ENCODE measurements at places on chromosomes 13 and 19.
A peak's percentile ranks its signal among the peaks of the same experiment; 100 is the strongest.

- DNase-seq: no peak
Observed at GRCh38 chr13:29924482-29925350, 74.3 kb upstream of the UBL3 start.

DNA sequence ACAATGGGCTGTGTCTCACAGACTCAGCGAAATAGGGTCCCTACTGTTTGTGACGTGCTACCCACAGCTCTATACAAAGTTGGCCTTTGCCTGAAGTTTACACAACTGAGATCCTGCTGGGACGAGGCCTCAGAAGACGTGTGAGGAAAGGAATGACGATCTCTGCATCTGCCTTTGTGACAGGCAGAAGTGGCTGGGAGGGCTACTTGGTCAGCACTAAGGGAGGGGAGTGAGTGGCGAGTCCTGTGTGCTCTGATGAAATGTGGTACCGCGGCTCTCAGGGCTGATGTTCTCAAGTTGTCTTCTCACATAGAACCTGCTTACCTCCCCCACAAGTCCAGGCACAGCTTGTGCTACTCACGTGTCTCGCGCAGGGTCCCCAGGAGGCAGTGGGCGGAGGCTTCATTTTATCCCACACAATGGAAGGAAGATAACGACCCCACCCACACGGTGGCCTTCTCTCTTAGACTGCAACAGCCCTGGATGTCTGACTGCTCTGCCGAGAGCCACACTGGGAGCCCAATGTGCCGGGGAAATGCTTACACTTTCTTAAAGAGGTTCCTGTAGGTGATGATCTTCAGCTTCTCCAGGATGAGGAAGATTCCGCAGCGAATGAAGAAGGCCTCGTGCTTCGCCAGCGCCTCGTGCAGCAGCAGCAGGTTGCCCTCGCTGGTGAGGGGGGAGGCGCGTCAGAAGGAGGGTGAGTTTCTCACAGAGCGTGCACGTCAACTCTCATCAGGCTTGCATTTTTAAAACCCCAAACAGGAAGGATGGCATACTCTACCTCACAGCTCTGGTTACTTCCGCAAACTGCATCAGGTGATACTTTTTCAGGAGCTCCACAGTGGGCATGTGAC, 21.2 kb downstream of the PROZ start:
- DNase-seq: no peak

DNA sequence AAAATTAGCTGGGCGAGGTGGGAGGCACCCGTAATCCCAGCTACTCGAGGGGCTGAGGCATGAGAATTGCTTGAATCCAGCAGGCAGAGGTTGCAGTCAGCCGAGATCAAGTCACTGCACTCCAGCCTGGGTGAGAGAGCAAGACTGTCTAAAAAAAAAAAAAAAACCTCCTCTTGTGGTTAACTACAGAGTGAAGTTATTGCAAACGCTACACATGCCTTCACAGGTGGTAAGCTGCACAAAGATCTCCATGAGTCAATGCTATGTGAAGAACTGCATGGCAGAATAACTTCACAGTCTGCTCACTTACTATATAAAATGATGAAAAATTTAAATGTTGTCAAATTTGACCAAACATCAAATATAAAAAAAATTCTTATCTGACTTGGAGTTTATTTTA, 436.8 kb downstream of the FGF14 start:
- no peak for DNase-seq

- no peak for DNase-seq
Observed at GRCh38 chr13:48804821-48805601, 151.3 kb downstream of the CYSLTR2 start.

DNA sequence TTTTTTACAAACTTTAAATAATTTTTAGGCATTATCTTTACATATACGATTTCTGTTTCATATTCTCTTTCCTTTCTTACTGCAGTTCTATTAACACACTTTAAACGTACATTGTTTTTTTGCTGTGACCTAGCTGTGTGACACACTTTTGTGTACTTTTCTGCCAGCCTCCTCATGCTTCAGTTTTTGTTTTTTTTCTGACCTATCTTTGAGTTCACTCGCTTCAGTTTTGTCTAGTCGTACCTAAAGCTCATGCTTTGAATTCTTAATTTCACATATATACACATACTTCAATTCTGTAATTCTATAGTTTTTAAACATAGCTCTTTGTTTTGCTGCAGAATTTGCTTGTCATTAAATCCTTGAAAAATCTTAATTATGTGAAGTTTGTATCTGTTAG, 150.4 kb downstream of the PDS5B start:
- DNase-seq: no peak

DNA sequence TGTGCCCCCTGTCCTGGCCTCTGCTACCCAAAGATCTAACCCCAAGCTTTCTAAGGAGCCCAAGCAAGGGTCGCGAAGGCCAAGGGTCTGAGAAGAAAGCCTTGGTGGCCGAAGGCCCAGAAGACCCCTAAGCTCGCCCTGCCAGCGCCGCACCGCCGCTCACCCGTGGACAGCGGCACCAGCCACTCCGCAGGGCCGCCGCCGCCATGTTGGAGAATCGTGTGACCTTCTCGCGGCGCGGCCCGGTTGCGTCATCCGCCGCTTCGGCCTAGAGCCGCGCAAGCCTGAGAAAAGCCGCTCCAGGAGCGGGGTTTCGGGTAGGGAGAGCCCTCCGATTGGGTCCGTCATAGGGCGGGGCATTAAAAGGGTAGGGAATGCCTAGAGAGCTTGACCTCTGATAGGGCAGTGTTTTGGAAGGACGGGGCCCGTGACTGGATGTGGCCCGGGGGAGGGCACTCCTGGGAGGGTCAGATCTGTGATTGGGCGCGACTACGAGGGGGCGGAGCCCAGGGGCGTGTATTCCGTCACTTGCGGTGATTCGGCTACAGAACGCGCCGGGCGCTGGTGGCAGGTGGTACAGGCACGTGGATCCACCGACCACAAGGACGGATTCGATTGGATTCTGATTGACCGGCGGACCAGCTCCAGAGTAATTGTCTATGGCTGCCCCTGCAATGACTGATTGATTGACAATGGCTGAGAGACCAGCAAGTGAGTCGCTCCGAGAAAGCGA, at the start of gene TIMM44:
TIMM44 (minus strand) TSS at position 223 of the 733 bp plus-strand sequence; CDS start at position 208, 15 bp downstream.
- peak; percentile 100 for DNase-seq

DNA sequence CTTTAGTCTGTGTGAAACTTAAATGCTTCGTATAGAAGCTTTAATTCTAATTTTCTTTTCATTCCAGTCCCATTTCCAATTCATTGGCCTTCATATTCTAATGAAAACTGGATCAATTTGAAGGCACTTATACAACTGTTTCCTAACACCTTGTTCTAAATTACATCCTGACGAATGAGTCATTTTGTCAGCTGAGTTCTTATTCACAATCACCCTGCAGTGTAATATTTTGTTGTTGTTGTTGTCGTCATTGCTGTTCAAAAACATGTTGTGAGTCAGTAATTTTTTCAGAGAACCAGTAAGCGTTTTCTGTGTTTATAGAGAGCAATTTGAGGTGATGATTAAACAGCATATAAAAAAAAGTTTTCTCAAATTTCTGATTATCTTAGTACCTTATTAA, 290.0 kb downstream of the PCDH9 start:
- DNase-seq: no peak

- no peak for DNase-seq
Observed at GRCh38 chr13:103758222-103758621, 692.0 kb upstream of the SLC10A2 start.

DNA sequence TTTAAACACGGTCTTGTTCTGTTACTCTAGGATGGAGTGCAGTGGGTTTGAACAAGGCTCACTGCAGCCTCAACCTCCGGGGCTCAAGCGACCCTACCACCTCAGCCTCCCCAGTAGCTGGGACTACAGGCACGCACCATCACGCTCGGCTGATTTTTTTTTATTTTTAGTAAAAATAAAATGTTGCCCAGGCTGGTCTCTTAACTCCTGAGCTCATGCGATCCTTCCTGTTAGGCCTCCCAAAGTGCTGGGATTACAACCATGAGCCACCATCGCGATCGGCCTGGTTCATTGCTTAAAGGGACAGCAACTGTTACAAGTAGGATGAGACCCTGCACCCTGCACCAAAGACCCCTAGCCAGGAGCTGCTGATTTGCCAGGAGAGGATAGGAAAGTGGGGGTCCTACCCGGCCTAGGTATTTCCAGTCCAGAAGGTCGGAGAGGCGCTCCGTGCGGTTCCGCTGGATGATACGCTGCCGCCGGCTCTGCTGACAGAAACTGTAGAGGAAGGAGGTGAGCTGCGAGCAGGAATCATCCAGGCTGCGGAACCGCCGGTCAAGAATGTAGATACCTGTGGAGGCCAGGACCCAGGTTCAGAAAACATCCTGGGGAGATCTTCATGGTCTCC, 5.1 kb downstream of the FTL start:
- no peak for DNase-seq

- DNase-seq: no peak
Observed at GRCh38 chr13:58850161-58850560, 1218.6 kb downstream of the PCDH17 start.

- DNase-seq: no peak
Observed at GRCh38 chr19:4932711-4933110, 23.4 kb downstream of the UHRF1 start.

DNA sequence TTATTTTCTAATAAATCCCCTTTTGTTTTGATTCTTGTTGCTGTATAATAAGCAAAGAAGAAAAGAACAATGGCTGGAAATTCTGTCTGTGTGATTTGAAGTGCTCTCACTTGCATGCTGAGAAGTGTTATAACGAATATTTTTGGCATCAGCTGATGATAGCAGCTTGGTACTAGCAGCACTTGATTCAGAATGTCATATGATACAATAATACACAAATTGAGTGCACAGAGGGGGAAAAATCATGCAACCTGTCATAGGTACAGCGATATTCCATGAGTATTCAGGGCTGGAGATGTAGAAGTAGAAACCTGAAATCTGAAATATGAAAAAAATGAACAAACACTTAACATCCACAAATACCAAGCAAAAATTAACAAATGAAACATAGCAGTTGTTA, 108.1 kb downstream of the FGF14 start:
- DNase-seq: peak; percentile 47

DNA sequence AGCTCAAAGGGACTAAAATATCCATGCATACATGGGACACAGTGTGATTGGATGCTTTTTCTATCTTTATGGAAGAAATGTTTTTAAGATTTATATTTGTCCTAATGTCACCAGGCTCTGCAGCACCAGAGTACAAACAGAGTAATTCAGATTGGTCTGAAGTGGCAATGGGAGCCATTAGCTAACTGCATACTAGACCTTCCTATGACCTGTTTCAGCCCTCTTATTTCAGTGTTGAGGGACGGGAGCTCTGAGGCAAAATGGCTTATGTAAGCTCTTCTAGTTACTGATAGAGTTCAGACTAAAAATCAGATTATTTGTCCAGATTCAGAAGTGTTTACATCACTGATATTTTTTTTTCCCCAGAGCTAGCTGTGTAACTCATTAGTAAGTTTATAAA, 4.9 kb downstream of the SLAIN1 start:
- DNase-seq: no peak

GRCh38 chr13:107252428-107252827, 684.5 kb upstream of the ARGLU1 start:
- DNase-seq: no peak

DNA sequence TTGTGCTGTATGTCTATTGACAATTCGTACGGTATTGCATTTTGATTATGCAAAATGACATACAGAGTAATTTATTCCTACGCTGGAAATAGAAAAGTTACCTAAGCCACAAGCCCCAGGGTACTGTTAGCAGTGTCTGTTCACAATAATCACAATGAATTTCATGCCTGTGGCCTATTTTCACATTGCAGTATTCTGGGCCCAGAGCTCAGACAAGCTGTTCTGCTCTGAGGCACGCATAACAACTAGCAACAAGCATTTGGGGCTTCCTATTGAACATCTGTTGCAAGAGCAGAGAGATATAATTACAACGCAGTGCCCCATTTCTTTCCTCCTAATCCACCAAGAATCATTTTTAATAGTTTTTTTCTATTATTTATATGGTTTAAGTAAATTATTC, 158.9 kb upstream of the SGCG start:
- DNase-seq: peak; percentile 61

DNA sequence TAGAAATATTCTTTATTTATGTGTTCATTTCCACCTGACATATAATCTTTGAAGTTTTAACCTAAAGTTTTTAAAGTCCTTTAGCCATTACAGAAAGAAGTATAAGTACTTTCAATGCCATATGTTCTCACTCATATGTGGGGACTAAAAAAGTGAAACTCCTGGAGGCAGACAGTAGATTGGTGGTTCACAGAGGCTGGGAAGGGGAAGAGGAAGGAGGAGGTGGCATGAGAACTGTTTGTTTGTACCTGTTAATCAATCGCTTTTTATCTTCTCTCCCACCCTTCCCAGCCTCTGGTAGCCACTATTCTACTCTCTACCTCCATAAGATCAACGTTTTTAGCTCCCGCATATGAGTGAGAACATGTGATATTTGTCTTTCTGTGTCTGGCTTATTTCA, 131.1 kb downstream of the MYO16 start:
- DNase-seq: no peak

GRCh38 chr19:13297023-13297422, 146.8 kb downstream of the IER2 start:
- DNase-seq: no peak

GRCh38 chr13:22288496-22288895, 617.6 kb downstream of the FGF9 start:
- no peak for DNase-seq

GRCh38 chr13:66560189-66560588, 669.9 kb downstream of the PCDH9 start:
- DNase-seq: no peak

- DNase-seq: no peak
Observed at GRCh38 chr13:70534466-70534865, 426.2 kb upstream of the KLHL1 start.

DNA sequence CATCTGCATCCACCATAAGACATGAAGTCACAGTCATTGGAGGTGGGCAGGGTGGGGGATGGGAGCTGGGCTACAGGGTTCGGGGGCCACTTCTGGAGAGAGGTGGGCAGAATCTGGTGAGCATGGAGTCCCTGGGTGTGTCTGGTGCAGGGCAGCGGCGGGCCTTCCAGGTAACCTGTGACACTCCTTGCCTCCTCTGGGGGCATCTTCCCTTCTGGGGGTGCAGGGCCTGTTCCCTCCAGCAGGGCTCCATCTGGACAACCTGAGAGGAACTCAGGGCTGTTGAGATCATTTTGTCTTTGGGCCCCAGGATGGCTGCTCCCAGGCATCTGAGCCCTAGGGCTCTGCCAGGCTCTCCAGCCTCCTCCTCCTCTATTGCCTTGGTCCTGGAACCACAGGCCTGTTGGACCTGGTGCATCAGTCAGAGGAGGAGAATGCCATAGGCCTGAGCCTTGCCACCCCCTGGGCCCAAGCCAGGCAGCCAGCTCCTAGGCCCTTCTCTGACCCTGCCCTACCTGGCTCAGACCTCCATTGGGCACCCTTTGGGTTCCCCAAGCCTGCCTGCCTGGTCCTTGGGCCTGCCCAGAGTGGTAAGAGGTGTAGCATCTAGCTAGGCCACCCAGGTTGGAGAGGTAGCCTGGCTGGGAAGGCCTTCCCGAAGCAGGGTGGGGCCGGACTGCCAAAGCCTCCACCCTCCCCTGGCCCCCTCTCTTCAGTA, 13.4 kb downstream of the LYL1 start:
- no peak for DNase-seq

GRCh38 chr13:77519808-77520207, 15.7 kb upstream of the SCEL start:
- DNase-seq: no peak

- DNase-seq: no peak
Observed at GRCh38 chr13:30829833-30830637, 76.0 kb upstream of the MEDAG start.

GRCh38 chr13:113915786-113916329, 52.0 kb upstream of the GAS6 start:
- DNase-seq: no peak

GRCh38 chr13:43023289-43023963, at the start of gene DNAJC15:
DNAJC15 (plus strand) TSS chr13:43023586; CDS start chr13:43023627, 41 bp downstream.
- DNase-seq: peak; percentile 84

GRCh38 chr19:7294558-7295212, 471 bp upstream of the INSR start:
- peak; percentile 73 for DNase-seq

GRCh38 chr13:72805676-72806346, 23.9 kb downstream of the PIBF1 start:
- no peak for DNase-seq

Measured in Ammon's horn (tissue), 1 donor.